ENCODE measurements at places on chromosomes 1 and 21.

- no peak for DNase-seq
Observed at GRCh38 chr1:94797291-94797690, 22.9 kb upstream of the SLC44A3 start.

GRCh38 chr1:205171369-205171768 is 40.1 kb downstream of the DSTYK start:
- DNase-seq, result no peak

- no peak for DNase-seq
Observed at GRCh38 chr1:244868484-244869363, 4.4 kb upstream of the HNRNPU start.

DNA sequence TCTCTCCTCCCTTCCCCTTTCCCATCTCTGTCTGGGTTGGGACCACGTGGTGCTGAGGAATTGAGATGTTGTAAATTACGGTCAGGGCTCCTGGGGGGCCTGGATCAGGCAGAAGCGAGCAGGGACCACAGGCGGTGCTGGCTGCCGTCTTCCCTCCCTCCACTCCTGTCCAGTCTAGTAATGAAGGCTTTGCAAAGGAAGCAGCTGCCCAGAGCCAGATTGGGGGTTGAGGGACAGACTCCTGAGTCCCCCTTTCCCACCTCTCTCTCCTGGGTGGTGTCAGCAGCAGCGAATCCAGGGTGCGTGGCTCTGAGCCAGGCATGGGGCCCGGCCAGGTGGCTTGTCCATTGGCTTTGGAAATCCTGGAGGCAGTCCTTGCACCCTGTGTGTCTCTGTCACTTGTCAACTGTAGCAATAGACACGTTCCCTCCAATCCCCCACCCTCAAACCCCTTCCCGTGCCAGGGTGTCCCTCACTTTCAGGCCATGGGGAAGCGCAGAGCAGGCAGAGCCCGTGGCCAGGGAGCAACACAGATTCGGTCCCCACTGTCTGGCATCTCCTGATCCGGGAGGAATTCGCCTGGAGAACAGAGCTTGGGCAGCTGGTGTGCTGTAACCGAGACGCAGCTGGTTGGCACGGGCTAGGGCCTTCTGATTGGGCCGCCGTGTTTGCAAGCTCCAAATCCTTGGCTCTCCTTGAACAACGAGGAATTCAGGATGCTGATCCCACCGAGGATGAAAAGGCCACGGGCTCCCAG is 64.8 kb upstream of the WNT4 start:
- no peak for DNase-seq

DNA sequence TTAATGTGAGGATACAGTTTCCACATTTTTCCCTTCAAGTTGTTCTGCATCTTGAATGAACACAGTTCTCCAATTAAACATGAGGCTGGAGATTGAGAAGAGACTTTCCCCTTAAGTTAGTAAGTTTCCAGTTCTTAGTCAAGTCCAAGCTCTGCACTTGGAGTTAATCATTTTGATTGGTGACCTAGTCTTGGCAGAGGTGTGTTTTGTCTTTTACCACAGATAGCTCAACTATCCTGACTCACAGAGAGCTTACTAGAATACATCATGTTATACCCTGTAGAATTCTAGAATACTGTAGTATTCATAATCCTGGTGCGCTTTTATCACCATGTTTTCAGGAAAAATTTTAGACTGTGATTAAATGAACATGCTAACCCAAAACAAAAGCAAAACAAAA is 129.2 kb downstream of the CYYR1 start:
- no peak for DNase-seq

DNA sequence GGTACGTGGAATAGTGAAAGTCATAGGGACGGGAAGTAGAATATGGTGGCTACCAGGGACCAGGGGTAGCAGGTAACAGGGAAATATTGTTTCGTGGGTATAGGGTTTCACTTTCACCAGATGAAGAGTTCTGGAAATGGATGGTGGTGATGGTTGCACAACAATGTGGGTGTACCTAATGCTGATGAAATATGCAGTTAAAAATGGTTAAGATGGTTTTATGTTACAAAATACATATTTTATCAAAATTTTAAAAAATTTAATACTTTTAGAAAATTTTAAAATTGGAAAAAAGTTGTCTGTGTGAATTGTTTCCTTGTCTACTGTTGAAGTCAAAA is 55.5 kb upstream of the TLR5 start:
- DNase-seq, result no peak

- DNase-seq, result no peak
Observed at GRCh38 chr1:212504171-212504803, 71.6 kb downstream of the NENF start.

- DNase-seq, result no peak
Observed at GRCh38 chr1:217313096-217313495, 317.8 kb downstream of the GPATCH2 start.

DNA sequence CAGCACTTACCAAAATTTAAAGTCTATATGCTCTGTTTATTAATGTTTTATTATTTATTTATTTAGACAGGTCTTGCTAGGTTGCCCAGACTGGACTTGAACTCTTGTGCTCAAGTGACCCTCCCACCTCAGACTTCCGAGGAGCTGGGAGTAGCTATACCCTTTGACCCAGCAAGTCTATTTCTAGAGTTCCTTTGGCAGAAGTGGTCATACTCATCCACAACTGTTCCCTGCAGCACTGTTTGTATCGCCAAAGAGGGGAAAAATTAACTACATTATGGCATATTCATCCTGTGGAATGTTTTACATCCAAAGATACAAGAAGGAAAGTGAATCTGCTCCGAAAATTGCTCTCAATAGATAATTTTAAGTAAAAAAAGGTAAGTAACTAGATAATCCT is 28.5 kb downstream of the CACNA1S start:
- DNase-seq, result no peak

DNA sequence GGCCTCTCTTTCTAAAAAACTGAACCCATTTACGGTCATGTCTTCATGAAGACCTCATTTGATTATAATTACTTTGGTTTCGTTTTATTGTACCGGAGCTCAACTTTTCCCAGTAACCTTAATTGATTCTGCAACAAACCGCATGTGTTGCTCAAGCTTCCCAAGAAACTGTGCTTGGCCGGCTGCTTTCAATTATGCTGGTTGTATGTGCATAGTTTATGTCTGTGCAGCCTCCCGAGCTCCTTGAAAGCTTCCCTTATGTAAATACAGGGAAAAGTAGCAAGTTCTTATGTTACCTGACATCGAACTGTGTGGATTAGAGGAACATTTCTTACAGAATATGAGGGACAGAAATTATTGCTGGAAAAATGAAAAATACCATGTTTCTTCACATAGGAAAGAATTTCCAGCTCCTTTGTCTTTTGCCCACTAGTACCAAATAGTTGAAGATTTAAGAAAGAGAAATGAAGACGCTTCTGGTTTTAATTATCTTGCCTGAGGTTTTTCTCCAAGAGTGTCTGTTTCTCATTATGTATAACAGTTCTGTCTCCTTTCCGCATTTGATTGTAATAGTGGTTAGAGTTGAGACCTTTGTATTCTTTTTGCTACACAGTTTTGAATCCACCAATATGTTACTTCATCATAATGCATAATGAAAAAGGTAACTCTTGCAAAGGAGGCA is 2.1 kb downstream of the VCAM1 start:
- peak; percentile 17 for DNase-seq

- no peak for DNase-seq
Observed at GRCh38 chr21:42746240-42746592, 92.8 kb downstream of the PDE9A start.

DNA sequence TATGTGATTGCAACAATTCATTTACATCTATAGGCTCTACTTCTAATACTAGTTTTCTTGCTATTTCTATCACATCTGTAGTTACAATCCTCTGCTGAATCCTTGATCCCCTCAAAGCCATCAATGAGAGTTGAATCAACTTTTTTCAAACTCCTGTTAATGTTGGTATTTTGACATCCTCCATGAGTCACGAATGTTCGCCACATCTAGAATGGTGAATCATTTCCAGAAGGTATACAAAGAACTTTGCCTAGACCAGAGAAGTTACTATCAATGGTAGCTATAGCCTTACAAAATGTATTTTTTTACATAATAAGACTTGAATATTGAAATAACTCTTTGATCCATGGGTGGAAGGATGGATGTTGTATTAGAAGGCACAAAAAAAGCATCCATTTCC is 110.0 kb downstream of the AMY1C start:
- DNase-seq, result no peak

GRCh38 chr1:183995322-183996039 is 42.0 kb downstream of the COLGALT2 start:
- DNase-seq, result no peak

DNA sequence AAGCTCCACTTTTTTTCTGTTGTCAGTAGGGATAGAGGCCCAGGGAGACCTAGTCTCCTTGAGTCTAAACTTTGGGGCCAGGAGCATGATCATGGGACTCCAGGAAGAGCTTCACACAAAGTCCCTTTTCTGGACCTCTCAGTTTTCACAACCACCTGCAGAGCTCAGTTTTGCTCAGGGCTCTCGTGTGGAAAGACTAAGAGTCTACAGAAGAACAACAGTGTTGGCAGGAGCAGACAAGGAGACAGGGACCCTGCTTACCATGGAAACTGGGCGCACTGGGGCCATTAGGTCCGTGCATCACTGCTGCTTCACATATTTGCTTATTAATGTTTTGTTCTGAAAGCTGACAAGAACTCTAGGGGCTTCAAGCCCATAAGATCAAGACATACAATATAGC is 63.9 kb upstream of the HSD17B7 start:
- DNase-seq, result no peak

DNA sequence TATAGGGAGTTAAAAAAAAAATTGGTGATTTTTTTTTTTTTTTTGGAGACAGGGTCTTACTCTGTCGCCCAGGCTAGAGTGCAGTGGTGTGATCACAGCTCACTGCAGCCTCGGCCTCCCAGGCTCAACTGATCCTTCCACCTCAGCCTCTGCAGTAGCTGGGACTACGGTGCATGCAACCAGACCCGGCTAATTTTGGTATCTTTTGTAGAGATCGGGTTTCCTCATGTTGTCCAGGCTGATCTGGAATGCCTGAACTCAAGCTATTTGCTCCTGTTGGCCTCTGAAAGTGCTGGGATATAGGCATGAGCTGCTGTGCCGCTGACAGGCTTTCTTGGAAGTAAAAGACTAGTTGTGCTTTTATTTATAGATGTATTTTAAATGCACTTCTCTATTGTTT is 3.0 kb downstream of the CDC42 start:
- no peak for DNase-seq

- DNase-seq, result no peak
Observed at GRCh38 chr1:43042773-43043457, 84.2 kb upstream of the SLC2A1 start.

GRCh38 chr1:153968000-153968363 is 280 bp downstream of the CREB3L4 start:
- DNase-seq, result no peak

DNA sequence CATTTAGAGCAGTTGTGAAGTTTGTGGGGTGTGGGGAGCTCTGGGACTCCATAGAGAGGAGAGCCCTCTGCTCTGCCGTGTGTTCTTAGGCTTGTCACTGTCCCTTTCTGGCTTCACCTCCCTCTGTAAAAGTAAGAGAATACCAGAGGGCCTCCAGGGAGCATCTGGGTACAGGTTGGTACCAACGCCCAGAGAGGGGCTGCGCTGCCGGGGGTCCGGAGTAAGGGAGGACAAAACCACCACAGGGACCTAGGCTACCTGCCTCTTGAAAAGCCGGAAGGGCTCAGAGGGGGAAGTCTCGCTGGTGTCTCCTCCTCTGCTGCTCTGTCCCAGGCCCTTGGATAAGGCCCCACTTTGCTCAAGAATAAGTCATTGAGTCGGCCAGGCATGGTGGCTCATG is 3.1 kb upstream of the TINAGL1 start:
- DNase-seq, result no peak

DNA sequence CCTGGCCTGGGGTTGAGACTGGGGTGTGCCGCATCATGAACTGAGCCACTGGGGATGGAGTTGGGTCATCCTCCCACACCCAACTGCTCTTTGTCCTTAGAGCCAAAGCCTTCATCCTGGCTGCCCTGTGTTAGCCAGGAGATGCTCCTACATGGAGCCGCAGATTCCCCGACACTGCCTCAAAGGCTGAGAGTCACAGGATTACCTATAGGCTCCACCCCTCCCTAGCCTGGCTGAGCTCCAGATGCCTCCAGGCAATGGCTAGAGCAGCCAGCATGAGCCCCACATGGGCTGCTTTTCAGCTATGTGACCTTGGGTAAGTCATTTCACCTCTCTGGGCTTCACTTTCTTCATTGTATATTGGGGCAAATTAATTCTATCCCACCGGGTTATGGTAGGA is 119.9 kb upstream of the POU3F1 start:
- DNase-seq, result no peak

- DNase-seq, result no peak
Observed at GRCh38 chr1:947958-948357, 11.1 kb downstream of the NOC2L start.

DNA sequence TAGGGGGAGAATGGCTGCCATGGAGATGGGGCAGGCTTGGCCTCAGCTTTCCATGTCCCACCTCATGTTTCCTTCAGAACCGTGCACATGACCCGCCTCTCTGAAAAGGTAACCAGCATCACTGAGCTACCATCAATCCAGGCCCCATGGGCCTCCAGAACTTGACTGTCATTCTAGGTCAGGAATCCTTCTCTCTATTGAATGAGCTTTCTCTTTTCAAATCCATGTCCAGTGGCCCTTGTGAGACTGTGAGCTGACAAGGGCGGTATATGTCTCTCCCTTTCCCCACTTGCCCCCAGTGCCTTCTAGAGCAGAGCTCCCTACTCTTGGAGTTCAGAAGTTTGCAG is 4.4 kb downstream of the CSRP1 start:
- DNase-seq, result no peak

- no peak for DNase-seq
Observed at GRCh38 chr1:53545663-53546408, 86.6 kb downstream of the DMRTB1 start.

- DNase-seq, result no peak
Observed at GRCh38 chr1:116853680-116854402, 55.9 kb upstream of the PTGFRN start.

DNA sequence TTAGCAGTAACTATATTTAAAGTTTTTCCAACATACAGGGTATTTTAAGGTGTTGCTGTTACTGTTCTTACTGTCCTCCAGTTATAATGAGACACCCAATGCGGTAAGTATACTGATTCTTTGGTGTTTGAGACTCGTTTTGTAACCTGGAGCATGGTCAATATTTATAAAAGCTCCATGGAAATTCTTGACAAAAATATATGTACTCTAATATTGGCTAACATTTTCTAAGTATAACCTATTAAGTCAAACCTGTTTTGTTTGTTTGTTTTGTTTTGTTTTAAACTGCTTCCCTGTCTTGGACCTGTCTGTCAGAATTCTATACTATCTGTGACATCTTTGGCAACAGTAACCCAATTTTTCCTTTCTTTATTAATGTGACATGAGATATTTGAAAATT is 15.9 kb upstream of the CAP1 start:
- no peak for DNase-seq

GRCh38 chr1:150535511-150536287 is 13.5 kb upstream of the ADAMTSL4 start:
- DNase-seq, result no peak

DNA sequence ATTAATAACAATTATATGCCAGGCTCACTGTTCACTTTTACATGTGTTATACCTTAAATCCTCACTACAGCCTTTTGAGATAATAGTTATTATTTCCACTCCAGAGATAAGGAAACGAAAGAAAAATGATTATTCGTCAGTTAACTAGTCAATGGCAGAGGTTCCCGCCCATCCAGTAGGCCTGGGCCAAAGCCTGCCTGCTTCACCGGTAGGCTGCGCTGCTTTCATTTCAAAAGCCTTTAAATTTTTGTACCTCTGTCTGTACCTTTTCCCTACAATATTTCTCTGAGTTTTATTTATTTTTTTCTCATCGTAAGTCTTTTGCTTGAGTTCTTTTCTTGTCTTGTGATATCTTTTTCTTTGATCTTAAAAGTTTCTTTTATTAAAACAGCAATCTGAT is 3.6 kb downstream of the GPR52 start:
- DNase-seq, result no peak

Measured in GF-D8 (cell line).